ENCODE measurements at places on chromosomes 13 and 19. TPM values are rescaled to one million over a fixed set of nuclear protein-coding genes. Genes with fewer than 3 reads are reported as not detected.

DNA sequence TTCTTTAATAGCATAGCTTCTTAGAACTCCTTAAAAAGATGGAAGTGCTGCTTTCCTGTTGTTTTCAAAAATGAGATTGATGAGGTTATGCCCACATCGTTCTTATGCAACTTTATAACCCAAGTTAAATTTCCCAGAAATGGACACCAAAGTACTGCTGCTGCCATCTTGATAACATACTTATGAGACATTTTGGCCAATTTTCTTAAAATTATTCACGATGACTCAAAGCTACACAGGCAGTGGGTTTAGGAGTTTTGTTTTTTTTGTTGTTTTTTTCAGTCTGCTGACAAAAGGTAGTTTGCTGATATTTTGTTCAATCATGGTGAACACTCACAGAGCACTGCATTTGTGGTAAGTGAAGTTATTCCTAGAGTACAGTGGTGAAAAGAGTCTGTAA is 54.9 kb upstream of the RFC3 start:
- DNase-seq = no peak

GRCh38 chr13:79282976-79283375 is 123.1 kb downstream of the RBM26 start:
- no peak for DNase-seq

DNA sequence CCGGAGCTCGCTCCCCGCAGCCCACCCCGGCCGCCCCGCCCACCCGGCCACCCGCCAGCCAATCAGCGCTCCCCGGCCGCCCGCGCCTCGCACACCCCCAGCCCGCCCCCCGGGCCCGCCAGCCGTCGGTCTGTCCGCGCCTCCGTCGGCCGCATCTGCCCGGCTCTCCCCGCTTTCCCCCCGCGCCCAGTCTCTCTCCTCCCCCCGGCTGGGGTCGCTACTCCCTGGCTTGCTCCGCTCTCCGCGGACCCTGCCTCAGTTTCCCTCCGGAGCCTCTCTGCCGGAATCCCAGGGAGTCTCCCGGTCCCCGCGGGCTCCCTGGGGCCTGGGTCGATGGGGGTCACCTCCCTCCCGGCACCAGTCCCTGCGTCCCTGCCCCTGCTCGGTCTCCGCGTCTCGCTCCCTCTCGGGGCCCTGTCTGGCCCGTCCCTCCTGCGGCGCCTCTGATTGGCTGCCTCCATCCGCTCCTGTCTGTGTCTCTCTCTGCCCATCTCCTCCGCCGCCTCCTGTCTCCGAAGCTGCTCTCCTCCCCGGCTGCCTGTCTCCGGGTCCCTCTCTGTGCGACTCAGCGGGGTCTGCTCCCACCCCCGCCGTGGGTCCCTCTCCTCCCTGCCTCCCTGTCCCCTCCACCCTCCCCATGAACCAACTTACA is 484 bp downstream of the IL11 start:
- peak; percentile 43 for DNase-seq

The RUBCNL gene
- 0.73 TPM for total RNA-seq

The C5AR1 gene
- 0.48 TPM for total RNA-seq

- no peak for DNase-seq
Measured at GRCh38 chr13:54950546-54950945, 1921.9 kb downstream of the OLFM4 start.

The CDC16 gene
- total RNA-seq = 63.1 TPM

The ZNF681 gene
- total RNA-seq = 3.9 TPM

GRCh38 chr13:18947376-18947977 is 234.1 kb downstream of the TUBA3C start:
- no peak for DNase-seq

The CHST8 gene
- total RNA-seq = not detected

DNA sequence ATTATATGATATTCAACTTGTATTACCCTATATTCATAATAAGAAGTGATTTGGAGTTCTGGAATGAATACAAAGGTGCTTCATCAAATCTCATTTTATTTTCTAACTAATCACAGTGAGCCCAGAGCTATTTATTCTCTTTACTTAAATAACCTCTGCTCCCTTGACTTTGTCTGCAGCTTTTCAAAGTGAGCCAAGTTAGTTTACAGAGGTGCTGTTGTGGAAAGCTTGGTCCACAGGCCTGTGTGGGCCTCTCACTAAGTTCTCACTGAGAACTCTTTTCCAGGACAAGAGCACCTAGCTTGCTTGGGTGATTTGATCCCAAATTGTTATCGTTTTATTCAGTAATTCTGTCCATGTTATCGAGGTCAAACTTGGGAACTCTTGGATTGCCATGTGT is 319.3 kb downstream of the RFC3 start:
- no peak for DNase-seq

Data from activated CD4-positive, alpha-beta memory T cell treated with anti-CD3 and anti-CD28 coated beads for 36 hours (primary cell).